Stimulated activated CD4-positive, alpha-beta T cell treated with anti-CD3 and anti-CD28 coated beads, Interleukin-4, amount 100 ng/mL, for 1 hour (primary cell): ENCODE measurements at places on chromosomes 5 and 9.

- DNase-seq: no peak
These were observed 4.8 kb downstream of the PLK2 start for GRCh38 chr5:58455066-58455465.

DNA sequence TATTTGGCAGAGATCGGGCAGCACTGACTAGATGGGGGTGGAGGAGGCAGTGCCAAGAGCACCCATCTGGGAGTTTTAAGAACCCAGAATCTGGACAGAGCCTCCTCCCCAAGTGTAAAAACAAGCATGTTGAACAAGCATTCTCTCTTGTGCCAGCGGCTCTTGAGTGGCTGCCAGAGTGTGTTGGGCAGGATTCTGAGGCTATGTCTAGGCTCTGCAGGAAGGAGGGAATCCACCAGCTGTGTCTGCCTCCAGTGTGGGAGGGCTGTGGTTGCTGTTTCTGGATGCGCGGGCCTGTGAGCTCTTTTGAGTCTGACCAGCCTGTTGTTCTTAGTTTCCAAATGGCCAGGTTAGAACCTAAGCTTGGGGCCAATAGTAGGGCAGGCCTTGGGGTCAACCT lies 39.8 kb downstream of the HMCN2 start:
- no peak for DNase-seq

- DNase-seq: no peak
These were observed 17.3 kb downstream of the GARNL3 start for GRCh38 chr9:127281891-127282290.

GRCh38 chr5:59173578-59173977 lies 590.7 kb downstream of the RAB3C start:
- DNase-seq: no peak

- DNase-seq: no peak
These were observed 82.3 kb upstream of the ZNF608 start for GRCh38 chr5:124828731-124829234.
